ENCODE measurements at places on chromosomes 11 and 22.

- DNase-seq, result no peak
Observed at GRCh38 chr11:76653012-76653673, 17.4 kb downstream of the LRRC32 start.

GRCh38 chr11:40825201-40825834 lies 634.1 kb downstream of the LRRC4C start:
- DNase-seq, result no peak

DNA sequence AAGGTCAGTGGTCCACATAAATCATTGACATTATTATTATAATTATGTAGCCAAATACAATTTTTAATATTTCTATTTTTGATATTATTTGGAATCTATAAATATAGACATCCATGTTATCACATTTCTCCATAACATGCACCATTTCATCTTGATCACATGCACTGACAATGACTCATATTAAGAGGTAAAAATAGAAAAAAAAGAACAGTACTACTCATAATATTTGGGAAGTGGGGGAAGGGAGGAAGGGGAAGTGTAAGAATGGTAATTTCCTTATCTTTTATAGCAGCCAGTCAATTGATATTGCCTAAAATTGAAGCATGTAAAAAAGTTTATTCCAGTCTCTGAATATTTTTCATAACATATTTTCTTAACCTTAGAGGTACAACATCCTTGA lies 72.3 kb downstream of the ADM start:
- no peak for DNase-seq

DNA sequence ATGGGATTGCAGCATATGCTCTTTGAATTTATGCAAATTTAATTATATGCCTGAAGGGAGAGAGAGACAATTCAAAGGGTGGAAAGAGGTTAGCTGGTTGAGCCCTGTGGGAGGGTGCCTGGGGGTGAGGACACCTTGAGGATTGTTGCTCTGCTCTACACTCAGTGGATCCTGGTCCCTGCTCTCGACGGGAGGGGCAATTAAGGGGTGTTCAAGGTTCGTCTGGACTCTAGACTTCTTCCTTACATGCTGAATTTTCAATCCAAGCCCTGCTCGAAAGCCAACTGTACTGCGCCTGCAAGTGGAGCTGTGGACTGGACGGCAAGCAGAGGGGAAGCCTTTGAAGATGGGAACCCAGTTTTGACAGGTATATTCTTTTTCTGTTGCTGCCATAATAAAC lies 15.5 kb upstream of the OR5M11 start:
- no peak for DNase-seq

DNA sequence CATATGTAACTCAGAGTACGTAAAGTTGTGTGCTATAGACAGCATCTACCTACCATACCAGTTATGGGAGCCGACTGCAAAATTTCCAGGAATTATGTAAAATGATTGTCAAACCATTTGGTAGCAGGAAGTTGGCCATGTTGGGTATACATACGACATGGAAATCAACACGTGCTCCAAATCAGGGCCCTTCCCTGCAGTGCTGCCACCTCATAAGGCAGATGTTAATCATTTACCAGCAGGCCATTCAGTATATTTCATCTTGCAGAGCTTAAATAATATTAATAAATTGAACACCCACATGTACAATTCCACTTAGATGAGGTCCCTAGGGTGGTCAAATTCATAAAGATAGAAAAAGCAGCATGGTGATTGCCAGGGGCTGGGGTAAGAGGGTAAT lies 9.8 kb downstream of the MS4A18 start:
- DNase-seq, result no peak

- DNase-seq, result no peak
Observed at GRCh38 chr11:134612140-134613030, 200.3 kb upstream of the B3GAT1 start.

GRCh38 chr11:127059750-127060149 lies 59.2 kb upstream of the KIRREL3 start:
- no peak for DNase-seq

DNA sequence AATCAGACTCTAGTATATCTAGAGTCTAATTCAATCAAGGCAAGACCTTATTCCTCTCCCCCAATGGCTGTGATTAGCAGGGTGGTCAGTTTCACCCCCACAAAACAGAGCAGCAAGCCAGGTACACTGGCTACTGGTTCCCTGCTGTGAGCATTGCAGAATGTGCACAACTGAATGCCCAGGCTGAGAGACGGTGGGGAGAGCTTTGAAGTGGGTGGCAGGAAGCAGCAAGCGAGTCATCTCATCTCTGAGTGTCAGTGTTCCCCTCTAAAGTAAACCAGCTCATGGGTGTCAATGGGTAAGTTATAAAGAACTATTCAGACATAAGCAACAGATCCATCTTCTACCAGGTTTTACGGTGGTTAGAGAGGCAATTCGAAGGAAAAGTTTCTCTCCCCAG lies 37.6 kb downstream of the GAB4 start:
- no peak for DNase-seq

DNA sequence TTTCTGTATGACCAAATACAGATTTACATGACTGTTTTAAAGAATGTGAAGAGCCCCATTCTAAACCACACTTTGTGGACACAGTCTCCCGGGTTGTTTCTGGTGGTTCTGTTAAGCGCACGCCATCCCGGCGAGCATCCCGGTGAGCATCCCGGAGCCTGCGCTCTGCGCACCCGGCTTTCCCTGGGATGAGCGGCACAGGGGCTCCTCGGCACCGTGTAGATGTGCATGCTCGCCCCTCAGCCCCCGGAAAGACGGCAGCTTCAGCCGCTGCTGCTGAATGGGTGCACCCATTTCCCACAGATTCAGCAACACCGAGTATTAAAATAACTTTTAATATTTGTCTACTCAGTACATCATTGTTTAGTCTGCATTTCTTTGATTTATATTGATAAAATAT lies 36.0 kb downstream of the GLB1L2 start:
- no peak for DNase-seq

GRCh38 chr11:92827132-92827531 lies 142.3 kb upstream of the MTNR1B start:
- DNase-seq, result no peak

- no peak for DNase-seq
Observed at GRCh38 chr22:22773979-22774604, 113.5 kb upstream of the IGLL5 start.

DNA sequence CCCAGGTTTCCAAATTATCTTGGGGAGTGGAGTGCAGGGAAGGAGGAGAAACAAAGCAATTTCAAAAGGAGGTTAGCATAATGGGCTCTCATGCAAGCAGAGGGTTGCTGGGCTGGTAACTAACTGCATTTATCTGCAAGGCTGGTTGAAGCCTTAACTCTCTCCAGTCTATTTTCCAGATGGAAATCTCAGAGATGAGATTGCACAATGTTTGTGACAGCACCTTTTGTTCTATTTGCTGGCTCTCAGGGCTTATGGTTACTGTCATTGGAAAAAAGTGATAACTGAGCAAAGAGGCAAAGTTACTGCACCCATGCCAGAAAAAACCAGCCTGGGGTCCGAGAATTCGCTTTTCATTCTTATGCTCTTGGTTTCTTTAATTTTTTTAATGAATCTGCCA lies 33.2 kb downstream of the ABCC8 start:
- DNase-seq, result no peak

DNA sequence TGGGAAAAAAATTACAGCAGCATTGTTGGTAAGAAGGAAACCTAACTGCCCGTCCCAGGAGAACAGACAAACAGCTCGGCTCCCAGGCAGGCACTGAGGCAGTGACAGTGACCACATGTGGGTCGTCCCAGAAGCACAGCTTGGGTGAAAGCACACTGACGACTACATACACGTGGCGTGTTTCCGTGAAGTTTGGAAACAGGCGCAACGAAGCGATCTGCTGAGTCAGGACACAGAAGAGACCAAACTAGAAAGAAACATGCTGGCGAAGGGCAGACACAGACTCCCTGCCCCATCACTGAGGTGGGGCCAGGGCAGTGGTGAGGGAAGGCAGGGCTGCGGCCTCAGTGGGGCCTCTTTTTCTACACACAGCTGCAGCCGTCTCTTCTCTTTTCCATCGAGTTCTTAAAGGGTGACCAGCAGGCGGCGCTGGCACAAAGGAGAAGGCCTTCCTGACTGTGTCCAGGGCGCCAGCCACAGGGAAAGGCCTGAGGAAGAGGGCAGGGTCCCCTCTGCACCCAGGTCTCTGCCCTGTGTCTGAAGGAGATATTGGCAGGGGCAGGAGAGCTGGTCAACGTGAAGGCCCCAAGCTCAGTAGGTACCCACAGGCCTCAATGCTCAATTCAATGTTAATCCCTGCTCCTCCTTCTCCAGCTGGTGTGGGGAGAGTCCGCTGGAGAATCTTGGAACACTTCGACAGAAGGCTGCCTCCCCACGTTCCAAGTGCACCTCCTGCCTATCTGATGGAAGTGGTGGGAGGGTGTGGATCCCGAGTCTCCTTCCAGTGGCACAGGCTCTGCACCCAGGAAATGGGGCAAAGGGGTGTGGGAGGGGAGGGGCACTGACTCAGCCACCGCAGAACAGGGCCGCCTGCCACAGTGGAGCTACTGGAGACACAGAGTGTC lies 19.9 kb downstream of the CARS1 start:
- DNase-seq, result peak; percentile 20

GRCh38 chr22:22210375-22210774 lies 34.2 kb upstream of the VPREB1 start:
- DNase-seq, result no peak

- no peak for DNase-seq
Observed at GRCh38 chr22:44930016-44930710, 79.6 kb downstream of the PHF21B start.

DNA sequence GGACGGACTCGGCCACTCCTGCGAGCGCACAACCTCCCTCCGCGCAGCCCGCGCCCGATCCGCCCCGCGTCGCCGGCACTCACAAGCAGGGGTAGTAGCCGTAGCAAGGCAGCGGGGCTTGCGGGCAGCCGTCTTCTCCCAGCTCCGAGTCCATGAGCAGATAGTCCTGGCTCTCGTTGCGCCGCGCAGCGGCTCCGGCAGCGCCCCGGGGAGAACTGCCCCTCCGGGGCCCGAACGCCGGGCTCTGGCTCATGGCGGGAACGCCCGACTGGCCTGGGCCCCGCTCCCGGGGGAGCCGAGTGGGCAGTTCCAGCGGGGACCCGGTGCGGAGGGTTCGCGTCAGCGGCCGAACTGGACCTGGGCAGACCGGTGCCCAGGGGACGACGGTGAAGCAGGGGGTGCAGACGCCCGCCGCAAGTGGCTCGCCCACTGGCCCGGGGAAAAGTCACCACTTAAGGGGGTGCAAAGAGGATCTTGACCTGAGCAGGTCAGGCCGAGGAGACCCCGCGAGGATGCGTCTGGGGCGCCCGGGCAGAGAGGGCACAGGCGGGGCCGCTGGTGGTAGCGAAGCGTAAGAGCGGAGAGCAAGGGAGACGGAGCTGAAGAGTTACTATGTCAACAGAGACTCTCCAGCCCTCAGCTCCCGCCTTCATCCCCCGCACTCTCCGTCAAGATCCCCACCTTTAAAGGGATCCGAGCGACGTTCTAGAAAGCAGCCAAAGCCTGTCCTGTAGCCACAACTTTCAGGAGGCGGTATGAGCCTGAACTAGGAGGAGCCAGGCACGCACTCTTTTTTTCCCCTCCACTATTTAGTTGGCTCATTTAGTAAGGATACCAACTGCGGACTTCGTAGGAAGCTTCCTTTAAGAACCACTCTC lies at the start of gene TRPC6:
Gene TRPC6, minus strand, starts transcription at position 757 of the 878 bp plus-strand sequence. Its CDS starts 504 bp downstream, at position 253.
- DNase-seq, result no peak

GRCh38 chr11:108289699-108290098 lies 66.8 kb downstream of the ATM start:
- no peak for DNase-seq

GRCh38 chr11:105333153-105333552 lies 193.6 kb upstream of the CARD18 start:
- no peak for DNase-seq

GRCh38 chr22:27627444-27627833 lies 174.1 kb downstream of the MN1 start:
- no peak for DNase-seq

DNA sequence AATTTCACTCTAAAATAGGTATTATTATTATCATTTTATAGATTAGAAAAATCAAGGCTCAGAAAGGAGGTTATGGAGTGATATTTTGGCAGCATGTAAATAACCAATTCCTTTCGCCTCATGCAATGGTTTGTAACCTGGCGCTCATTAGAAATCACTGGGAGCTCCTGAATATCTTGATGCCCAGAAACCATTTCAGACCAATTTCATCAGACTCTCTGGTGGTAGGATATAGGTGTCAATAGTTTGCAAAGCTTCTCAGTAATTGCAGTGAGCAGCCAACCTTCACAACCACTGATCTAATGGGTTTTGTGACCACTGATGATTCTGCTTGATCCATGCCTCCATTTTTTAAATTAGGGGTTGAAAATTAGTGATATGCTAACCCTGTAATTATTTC lies 57.8 kb upstream of the ZC3H12C start:
- DNase-seq, result peak; percentile 0

- DNase-seq, result no peak
Observed at GRCh38 chr11:35158701-35159510, 19.9 kb downstream of the CD44 start.

DNA sequence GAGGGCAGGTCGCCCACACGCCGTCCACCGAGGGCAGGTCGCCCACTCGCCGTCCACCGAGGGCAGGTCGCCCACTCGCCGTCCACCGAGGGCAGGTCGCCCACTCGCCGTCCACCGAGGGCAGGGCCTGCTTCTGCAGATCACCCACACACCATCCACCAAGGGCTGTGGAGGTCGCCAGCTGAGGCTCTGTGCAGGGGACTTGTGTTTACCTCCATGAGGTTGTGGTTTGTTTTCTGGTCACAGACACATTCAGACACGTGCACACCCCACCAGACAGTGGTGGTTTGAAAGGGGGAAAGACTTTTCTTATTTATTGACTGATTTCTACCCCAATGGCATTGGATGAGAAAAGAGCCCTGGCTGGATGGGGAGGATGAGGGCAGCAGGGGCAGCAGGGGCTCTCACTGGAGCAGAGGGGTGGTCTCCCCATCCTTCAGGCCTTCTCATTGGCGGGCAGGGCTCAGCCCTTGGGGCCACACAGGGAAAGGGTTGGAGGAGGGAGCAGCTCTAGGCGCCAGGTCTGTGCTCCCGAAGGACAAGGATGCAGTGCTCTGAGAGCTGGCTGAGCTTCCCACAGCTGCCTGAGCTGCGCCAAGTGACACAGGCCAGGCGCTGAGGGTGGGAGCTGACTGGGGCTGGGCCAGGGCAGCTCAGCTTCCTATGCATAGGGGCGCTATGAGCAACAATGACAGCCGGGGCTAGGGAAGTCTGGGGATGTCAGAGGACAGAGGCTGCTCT lies 252.6 kb upstream of the B3GAT1 start:
- DNase-seq, result no peak

DNA sequence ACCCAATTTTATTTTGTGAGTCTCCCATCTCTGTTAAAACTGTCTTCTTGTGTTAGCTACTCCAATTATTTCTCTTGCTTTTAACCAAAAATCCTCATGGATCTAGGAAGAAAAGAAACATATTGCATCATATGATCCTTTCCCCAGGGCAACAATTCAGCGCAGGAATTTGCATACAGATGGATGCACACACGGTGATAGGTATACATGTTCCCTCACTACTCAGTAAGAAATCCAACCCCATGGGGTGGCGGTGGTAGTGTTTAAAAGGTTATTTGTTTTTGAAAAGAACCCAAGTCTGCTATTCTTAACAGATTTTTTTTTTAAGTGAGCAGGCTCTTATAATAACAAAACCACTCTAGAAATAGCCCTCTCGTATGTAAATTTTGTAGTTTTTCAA lies 4.2 kb upstream of the SYN3 start:
- no peak for DNase-seq

GRCh38 chr22:46125816-46126765 lies 24.2 kb upstream of the PPARA start:
- no peak for DNase-seq
